Gastroesophageal sphincter (tissue), 4 donors: ENCODE measurements at places on chromosomes 2 and 18.

DNA sequence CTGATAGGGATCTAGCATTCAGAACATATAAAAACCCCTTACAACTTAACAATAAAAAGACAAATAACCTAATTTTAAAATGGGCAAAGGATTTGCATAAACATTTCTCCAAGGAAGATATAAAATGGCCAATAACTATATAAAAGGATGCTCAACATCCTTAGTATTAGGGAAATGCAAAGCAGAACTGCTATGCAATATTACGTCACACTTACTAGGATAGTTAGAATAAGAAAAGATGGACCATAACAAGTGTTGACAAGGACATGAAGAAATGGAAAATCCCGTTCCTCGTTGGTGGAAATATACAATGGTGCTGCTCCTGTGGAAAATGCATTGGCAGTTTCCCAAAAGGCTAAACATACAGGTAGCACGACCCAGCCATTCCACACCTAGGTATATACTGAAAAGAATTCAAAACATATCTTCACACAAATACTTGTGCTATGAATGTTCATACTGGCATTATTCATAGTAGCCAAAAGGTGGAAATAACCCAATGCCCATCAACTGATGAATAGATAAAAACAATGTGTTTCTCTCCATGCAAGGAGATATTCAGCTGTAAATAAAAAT is 48.2 kb upstream of the REV1 start:
- no peaks in the 10 kb centered on the region for H3K36me3 ChIP-seq
- H3K27ac ChIP-seq, result no peak overlapping the region
- ATAC-seq, result no peak

GRCh38 chr2:9702604-9703084 is 71.8 kb upstream of the YWHAQ start:
- peaks cover 15% of the 10 kb centered on the region for H3K4me1 ChIP-seq
- H3K36me3 ChIP-seq, result no peaks in the 10 kb centered on the region
- no peaks in the 10 kb centered on the region for H3K27me3 ChIP-seq
- no peak for ATAC-seq

GRCh38 chr2:215841175-215841816 is 172.1 kb downstream of the MREG start:
- peaks cover 8% of the 10 kb centered on the region for H3K4me1 ChIP-seq
- H3K27me3 ChIP-seq, result no peaks in the 10 kb centered on the region
- H3K27ac ChIP-seq, result no peak overlapping the region
- H3K36me3 ChIP-seq, result no peaks in the 10 kb centered on the region

DNA sequence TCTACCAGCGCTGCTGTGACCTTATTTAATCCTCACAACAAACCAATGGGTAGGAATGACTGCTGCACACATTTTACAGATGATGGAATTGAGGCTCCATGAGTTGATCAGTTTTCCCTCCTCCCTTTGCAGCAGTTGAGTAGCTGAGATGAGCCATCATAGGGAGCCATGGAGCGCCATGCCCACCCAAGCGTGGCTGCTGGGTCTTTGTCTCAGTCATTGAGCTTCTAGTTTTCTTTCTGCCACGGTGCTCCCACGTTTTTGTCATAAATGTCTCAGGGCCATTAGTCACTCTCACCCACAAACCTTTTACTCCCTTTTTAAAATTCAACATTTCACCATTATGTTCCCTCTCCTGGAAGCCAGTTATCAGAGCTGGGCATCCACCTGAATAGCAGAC is 45.8 kb downstream of the TMEM17 start:
- no peak overlapping the region for H3K4me3 ChIP-seq
- H3K27ac ChIP-seq, result no peak overlapping the region
- no peaks in the 10 kb centered on the region for H3K36me3 ChIP-seq
- peaks cover 43% of the 10 kb centered on the region for H3K4me1 ChIP-seq
- H3K27me3 ChIP-seq, result no peaks in the 10 kb centered on the region

DNA sequence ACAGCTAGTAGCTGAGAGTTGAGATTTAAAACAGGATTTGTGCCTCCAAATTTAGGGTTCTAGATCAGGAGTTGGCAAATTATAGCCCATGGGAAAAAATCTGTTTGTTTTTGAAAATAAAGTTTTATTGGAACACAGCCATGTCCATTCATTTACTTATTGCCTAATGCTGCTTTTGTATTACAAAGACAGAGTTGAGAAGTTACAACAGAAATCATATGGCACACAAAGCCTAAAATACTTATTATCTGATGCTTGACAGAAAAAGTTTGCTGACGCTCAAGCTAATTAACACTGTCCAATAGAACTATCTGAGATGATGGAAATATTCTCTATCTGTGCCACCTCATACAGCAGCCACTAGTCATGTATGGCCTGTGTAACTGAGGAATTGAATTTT is 229.1 kb upstream of the RASGRP3 start:
- H3K4me3 ChIP-seq, result no peak overlapping the region
- H3K27ac ChIP-seq, result peak overlapping the region; percentile 47
- no peaks in the 10 kb centered on the region for H3K4me1 ChIP-seq
- ATAC-seq, result no peak
- H3K36me3 ChIP-seq, result peaks cover 19% of the 10 kb centered on the region

GRCh38 chr18:22408059-22408458 is 9.7 kb downstream of the CTAGE1 start:
- no peaks in the 10 kb centered on the region for H3K4me1 ChIP-seq
- no peak overlapping the region for H3K4me3 ChIP-seq
- no peaks in the 10 kb centered on the region for H3K36me3 ChIP-seq
- no peak for ATAC-seq
- no peak overlapping the region for H3K27ac ChIP-seq
- no peaks in the 10 kb centered on the region for H3K27me3 ChIP-seq

- no peaks in the 10 kb centered on the region for H3K27me3 ChIP-seq
- H3K27ac ChIP-seq, result no peak overlapping the region
- no peaks in the 10 kb centered on the region for H3K36me3 ChIP-seq
Measured at GRCh38 chr2:178933493-178933892, 116.4 kb downstream of the CCDC141 start.

- H3K4me3 ChIP-seq, result no peak overlapping the region
- H3K36me3 ChIP-seq, result no peaks in the 10 kb centered on the region
- ATAC-seq, result peak; percentile 52
- H3K27ac ChIP-seq, result peak overlapping the region; percentile 94
Measured at GRCh38 chr2:233387225-233387624, 32.9 kb downstream of the DGKD start.

DNA sequence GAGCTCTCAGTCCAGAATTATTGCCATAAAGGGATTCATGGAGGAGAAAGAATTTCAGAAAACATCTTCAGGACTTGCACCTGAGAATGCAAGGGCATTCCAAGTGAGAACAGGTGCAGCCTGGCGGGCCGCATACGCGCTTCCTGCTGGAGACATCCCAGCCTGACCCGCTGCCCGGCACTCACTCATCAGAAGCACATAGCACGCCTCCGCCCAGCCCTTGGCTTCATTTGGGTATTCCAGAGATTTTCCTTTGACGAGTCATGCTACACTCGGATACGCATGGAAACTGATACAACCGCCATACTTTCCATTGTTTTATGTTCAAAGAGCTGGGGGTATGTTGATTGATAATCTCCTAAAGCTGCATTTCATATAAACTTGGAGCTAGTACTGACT is 228.0 kb upstream of the ID2 start:
- H3K27me3 ChIP-seq, result peaks cover 24% of the 10 kb centered on the region
- no peak for ATAC-seq
- no peaks in the 10 kb centered on the region for H3K36me3 ChIP-seq
- H3K4me3 ChIP-seq, result no peak overlapping the region
- peaks cover 30% of the 10 kb centered on the region for H3K4me1 ChIP-seq

GRCh38 chr2:170736628-170737027 is 21.5 kb downstream of the SP5 start:
- ATAC-seq, result no peak
- H3K36me3 ChIP-seq, result no peaks in the 10 kb centered on the region
- peaks cover 4% of the 10 kb centered on the region for H3K27me3 ChIP-seq
- H3K4me3 ChIP-seq, result no peak overlapping the region
- no peak overlapping the region for H3K27ac ChIP-seq

DNA sequence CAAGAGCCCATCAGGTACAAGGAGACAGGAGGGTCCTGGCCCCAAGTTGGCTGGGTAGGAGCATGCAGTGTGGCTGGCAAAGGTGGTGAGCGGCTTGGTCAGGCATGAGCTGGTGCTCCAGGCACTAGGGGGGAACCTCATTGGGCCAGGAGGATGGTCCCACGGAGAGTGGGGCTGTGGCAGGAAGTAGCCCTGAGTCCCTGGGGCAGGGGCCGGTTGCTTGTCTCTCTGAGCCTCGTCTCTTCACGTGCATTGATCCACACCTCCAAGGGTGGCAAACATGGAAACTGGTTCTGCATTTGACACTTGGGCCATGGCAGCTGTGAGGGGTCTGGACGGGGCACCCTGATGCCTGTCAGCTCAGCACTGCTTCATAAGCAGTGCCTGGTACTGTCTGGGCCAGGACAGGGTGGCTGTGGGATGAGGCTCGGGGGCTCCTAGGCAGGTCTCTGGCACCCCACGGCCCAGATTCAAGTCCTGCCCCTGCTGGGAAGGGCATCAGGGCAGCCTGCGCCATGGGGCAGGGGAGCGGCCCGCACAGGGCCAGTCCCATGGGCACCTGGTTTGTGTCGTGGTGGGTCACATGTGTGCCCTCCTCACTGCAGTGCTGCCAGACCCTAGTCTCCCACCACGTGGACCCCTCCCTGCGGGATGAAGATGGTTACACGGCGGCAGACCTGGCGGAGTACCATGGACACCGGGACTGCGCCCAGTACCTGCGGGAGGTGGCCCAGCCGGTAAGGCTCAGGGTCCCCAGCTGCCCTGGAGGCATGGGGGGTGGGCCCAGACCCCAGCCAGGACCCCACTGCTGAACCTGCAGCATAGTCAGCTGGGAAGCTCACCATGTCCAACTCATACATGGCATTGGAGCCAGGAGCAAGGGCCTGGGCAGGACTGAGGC is 16.4 kb downstream of the ESPNL start:
- H3K36me3 ChIP-seq, result no peaks in the 10 kb centered on the region
- no peak for ATAC-seq
- peaks cover 20% of the 10 kb centered on the region for H3K27me3 ChIP-seq
- H3K4me1 ChIP-seq, result no peaks in the 10 kb centered on the region
- H3K4me3 ChIP-seq, result no peak overlapping the region
- H3K27ac ChIP-seq, result no peak overlapping the region

- H3K36me3 ChIP-seq, result no peaks in the 10 kb centered on the region
- H3K27ac ChIP-seq, result no peak overlapping the region
- H3K27me3 ChIP-seq, result peaks cover 9% of the 10 kb centered on the region
- H3K4me1 ChIP-seq, result no peaks in the 10 kb centered on the region
- no peak for ATAC-seq
Measured at GRCh38 chr2:16238786-16239185, 298.4 kb downstream of the MYCN start.

GRCh38 chr18:6495536-6495935 is 80.8 kb upstream of the L3MBTL4 start:
- H3K27me3 ChIP-seq, result no peaks in the 10 kb centered on the region
- ATAC-seq, result no peak
- no peak overlapping the region for H3K27ac ChIP-seq

- peaks cover 2% of the 10 kb centered on the region for H3K36me3 ChIP-seq
- H3K4me3 ChIP-seq, result no peak overlapping the region
- H3K27ac ChIP-seq, result peak overlapping the region; percentile 64
- no peak for ATAC-seq
- H3K4me1 ChIP-seq, result peaks cover 4% of the 10 kb centered on the region
- H3K27me3 ChIP-seq, result no peaks in the 10 kb centered on the region
Measured at GRCh38 chr18:24266131-24266530, 127.3 kb downstream of the CABYR start.

DNA sequence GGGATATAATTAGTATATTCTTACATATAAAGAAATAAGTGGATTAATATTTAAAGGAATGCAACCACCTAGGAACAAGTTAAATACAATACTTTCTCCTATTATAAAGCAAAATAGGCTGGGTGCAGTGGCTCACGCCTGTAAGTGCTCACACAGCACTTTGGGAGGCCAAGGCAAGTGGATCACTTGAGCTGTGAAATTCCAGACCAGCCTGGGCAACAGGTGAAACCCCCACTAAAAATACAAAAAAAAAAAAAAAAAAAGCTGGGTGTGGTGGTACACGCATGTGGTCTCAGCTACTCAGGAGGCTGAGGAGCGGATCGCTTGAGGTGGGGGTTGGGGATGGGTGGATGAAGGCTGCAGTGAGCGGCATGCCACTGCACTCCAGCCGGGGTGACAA is 286.2 kb upstream of the EPC2 start:
- H3K36me3 ChIP-seq, result no peaks in the 10 kb centered on the region
- H3K4me1 ChIP-seq, result no peaks in the 10 kb centered on the region
- no peak overlapping the region for H3K27ac ChIP-seq

GRCh38 chr2:55993685-55994084 is 70.1 kb upstream of the EFEMP1 start:
- no peak overlapping the region for H3K4me3 ChIP-seq
- no peak overlapping the region for H3K27ac ChIP-seq
- no peaks in the 10 kb centered on the region for H3K27me3 ChIP-seq
- H3K36me3 ChIP-seq, result no peaks in the 10 kb centered on the region
- no peak for ATAC-seq

GRCh38 chr18:48308755-48309575 is 100.2 kb downstream of the ZBTB7C start:
- ATAC-seq, result no peak
- no peaks in the 10 kb centered on the region for H3K36me3 ChIP-seq
- H3K4me3 ChIP-seq, result no peak overlapping the region

- H3K27ac ChIP-seq, result no peak overlapping the region
- peaks cover 5% of the 10 kb centered on the region for H3K4me1 ChIP-seq
- H3K36me3 ChIP-seq, result no peaks in the 10 kb centered on the region
Measured at GRCh38 chr2:16509042-16509441, 156.6 kb downstream of the CYRIA start.

DNA sequence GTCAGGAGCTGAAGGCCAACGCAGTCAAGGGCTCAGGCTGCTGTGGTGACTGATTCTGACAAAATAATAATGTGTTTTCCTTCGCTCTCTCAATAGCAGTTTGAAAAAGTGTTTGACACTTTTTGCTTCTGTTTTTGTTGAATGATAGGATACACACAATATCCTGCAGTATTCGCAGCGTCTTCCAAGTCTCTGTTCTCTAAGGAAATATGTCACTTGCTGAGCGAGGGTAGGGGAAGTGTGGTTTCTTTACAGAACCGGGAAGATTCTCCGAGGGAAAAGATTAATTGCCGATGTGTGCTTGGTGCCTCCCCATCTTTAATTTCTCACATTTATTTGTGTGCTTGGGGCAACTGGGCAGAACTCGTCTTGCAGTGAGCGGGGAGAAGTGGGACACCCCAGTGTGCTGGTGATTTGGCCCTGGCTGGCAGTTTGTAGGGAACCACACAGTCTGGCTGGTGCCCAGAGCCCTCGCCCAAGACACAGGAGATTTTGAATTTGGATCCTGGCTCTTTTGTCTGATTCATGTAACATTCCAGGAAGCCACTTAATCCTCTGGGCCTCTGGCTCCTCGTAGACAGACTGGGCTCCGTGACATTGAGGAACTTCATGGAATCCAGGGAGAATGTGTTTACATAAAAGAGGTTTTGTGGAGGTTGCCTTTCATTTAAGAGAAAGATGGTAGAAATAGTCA is 169.4 kb downstream of the LDLRAD4 start:
- peak; percentile 64 for ATAC-seq
- H3K4me3 ChIP-seq, result no peak overlapping the region
- H3K27ac ChIP-seq, result peak overlapping the region; percentile 58
- peaks cover 12% of the 10 kb centered on the region for H3K36me3 ChIP-seq
- H3K27me3 ChIP-seq, result no peaks in the 10 kb centered on the region

GRCh38 chr2:219002395-219003266 is 9.4 kb upstream of the CRYBA2 start:
- H3K4me3 ChIP-seq, result no peak overlapping the region
- no peak overlapping the region for H3K27ac ChIP-seq
